ENCODE measurements at places on chromosomes 2 and 18.

- no peak for DNase-seq
Observed at GRCh38 chr2:129459200-129459876, 520.1 kb upstream of the RAB6C start.

GRCh38 chr2:117056376-117056748 is 758.1 kb upstream of the DDX18 start:
- no peak for DNase-seq

DNA sequence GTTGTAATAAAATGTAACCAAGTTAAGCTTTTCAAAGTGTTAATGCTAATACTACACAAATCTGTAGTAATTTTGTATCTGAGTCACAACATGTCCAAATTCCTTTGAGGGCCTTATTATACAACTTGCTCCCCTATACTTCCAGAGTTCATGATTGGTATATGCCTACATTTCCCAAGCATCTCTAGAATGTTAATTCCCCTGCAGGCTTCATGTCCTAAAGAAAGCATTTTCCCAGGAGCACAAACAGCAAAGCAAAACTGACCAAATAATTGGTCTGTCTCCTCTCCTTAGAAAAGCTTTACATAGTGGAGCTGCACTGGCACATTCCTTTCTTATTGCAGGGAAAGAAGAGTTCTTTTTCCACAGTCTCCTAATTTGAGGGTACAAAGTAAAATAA is 3.7 kb downstream of the ALS2 start:
- no peak for DNase-seq

GRCh38 chr2:68385220-68385906 is 20.3 kb downstream of the PLEK start:
- no peak for DNase-seq

DNA sequence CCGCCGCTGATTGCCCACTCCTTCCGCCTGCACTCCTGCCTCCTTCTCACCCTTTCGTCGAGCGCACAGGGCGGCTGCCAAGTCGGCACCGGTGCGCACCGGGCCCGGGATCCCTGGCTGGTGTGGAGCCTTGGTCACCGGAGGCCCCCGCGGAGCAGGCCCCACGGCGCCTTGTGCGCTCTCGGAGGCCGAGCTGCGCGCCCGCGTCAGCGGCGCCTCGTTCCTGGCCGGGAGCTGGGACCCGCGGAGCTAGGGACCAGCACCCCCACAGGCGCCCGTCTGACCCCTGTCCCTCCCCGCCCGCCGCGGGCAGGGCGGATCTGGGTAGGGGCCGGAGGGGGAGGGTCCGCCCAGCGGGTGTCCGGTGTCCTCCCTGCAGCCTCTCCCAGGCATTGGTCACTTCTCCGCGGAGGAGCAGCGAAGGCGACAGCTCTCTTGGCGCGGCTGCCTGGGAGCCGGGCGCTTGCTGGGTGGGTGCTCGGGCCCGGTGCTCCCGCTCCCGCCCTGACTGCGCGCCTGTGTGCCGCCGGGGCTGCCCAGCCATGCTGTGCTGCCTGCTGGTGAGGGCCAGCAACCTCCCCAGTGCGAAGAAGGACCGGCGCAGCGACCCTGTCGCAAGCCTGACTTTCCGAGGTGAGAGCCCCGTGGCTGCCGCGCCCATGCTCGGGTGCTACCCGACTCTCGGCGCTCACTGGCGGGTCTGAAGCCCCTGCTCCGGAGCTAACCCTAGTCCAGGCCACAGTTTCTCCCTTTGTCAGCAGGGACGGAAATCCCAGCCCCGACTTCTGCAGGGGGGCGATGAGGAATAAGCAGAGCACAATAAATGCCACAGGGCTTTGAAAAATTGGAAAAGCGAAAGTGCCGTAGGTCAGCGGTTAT is 13.2 kb downstream of the DYSF start:
- no peak for DNase-seq

DNA sequence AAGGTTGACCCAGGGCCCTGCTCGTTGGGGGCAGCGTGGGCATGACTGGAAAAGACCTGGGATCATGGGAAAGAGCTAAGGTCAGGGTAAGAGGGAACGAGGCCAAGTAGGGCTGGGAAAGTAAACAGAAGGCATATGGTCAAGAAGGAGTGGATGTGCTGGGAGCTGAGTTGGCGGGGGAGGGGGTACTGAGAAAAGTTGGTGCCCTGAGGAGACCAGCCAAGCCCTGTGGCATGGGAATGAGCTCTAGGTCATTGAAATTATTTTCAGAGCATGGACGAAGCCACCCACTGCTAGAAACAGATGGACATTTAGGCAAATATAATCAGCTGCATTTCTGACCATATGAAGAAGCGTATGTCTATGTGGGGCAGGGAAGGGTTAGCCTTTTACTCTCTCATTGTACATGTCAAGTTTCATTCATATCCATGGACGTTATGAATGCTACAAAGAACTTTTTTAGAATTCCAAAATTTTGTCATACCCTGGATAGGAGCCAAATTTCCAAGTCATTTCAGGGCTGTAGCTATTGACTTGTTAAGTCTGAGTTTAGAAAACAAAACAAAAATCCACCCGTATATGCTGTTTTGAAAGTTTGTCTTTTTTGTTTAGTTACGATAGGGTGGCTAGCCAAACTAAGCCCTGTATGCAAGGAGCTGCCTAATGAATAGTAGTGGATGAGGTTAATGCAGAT is 19.1 kb downstream of the MAPRE2 start:
- no peak for DNase-seq

DNA sequence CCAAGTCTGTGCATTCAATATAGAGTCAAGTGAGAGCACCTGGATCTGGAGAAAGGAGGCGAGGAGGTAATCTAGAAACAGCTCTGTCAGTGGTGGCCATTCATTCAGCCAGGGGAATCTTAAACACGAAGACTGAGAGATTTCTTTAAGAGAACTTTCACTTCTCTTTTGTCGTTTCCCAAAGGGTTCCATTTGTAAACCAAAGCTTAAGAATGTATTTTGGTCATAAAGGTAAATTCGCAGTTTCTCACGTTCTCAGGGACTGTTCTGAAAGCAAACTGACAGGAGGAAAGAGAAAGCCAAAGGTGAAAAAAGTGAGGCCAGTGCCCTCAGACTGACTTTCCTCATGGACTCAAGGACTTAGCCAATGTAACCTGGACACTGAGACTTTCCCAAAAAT is 513.5 kb downstream of the CMPK2 start:
- no peak for DNase-seq

- no peak for DNase-seq
Observed at GRCh38 chr18:9688036-9688741, 19.9 kb upstream of the RAB31 start.

DNA sequence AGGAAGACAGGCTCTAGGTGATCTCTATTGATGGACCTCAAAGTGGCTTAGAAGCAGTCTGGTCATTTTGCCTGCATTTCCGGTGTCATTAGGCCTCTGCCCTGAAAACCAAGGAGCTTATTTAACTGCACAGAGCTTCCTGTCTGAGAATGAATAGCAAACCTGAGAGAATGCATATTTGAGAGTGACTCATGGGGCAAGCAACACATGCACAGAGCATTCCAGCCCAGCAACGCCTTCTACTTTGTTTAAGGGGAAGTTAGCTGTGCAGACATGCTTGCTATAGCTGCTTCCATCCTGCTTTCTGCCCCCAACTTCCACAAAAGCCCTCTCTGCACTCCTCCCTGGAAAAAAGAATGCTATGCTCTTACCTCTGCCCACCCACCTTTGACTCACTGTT is 232.8 kb downstream of the GRB14 start:
- DNase-seq = no peak

DNA sequence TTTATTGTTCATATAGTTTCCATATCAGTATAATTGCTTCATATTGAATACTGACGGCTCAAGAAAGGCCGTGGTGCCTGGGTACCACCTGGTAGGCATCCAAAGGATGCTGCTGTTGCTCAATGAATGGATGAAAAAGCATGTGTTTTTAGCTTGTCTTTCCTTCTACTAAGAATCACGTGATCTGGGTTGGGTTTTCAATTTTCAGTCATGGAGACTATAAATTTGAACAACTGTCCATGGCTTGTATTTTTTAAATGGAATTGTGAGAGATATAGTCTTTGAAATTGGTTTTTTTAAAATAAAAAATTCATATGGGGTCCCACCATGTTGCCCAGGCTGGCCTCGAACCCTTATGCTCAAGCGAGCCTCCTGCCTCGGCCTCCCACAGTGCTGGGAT is 25.3 kb downstream of the EMILIN2 start:
- DNase-seq = no peak

GRCh38 chr18:63197246-63197869 is 122.2 kb downstream of the BCL2 start:
- no peak for DNase-seq

DNA sequence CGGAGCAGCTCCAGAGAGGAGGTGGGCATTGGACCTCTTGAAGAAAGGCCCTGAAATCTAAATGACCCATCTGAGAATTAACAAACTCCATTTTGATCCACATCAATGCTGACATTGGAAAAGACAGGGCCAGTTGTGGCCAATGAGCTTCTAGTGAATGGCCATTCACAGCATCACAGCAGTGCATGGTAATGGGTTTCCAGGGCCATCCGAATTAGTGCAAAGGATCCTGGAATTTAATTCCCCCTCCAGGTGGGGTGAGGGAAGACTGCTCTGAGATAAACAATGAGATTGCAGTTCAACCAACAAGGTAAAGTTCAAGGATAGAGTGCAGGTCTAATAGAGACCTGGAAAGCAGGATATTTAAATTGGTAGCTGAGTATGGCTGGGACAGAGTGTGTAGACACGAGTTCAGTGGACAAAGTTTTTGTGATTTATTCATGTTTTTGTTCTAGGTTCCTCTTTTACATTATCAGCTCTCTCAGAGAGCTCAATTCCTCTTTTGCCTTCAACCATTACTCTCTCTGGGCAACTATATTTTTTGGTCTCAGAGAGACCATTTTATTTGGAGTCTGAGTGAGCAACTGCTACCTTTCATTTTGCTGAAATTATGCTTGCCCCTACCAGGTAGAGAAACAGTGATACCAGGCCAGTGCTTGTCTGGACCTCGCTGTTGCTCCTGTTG is 5.0 kb downstream of the TACR1 start:
- no peak for DNase-seq

GRCh38 chr2:1538663-1539062 is 125.4 kb downstream of the TPO start:
- DNase-seq = no peak

DNA sequence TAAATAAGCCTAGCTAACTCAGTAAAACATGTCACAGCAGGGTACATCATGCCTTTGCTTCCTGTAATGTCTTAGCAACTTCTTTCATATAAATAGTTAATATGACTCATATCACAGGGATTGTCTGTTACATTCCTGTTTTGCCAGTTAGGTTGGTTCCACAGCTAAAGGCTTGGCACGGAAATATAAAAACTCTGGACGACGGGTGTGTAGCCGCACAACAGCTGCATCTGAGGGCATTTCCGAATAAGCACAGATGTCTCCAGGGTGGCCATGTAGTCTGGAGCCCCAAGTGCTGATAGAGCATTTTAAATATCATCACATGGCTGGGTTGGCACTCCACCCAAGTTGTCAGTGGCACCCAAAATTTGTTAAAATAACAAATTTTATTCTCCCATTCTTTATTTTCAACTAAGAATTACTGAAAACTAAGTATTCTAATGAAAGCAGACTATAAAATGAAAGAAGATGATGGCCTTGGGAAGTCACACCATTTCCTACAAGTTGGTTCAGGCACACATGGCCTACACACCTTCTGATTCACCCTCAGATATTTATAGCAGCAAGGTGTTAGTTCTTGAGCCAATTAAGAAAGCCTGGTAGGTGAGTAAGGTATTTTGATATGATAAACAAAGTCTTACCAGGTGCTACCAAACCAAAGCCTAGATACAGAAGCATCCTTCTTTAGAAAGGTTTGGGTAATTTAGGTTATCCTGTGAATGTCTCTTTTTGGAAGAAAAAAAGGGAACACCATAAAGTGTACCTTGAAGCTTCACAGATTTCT is 61.8 kb upstream of the STK17B start:
- peak; percentile 82 for DNase-seq

- no peak for DNase-seq
Observed at GRCh38 chr18:50653402-50654093, 93.7 kb downstream of the MAPK4 start.

Data from breast epithelium (tissue), 4 donors.